ENCODE measurements at places on chromosomes 3 and 15.

- DNase-seq, result no peak
Measured at GRCh38 chr15:40940296-40940801, 11.2 kb downstream of the DLL4 start.

DNA sequence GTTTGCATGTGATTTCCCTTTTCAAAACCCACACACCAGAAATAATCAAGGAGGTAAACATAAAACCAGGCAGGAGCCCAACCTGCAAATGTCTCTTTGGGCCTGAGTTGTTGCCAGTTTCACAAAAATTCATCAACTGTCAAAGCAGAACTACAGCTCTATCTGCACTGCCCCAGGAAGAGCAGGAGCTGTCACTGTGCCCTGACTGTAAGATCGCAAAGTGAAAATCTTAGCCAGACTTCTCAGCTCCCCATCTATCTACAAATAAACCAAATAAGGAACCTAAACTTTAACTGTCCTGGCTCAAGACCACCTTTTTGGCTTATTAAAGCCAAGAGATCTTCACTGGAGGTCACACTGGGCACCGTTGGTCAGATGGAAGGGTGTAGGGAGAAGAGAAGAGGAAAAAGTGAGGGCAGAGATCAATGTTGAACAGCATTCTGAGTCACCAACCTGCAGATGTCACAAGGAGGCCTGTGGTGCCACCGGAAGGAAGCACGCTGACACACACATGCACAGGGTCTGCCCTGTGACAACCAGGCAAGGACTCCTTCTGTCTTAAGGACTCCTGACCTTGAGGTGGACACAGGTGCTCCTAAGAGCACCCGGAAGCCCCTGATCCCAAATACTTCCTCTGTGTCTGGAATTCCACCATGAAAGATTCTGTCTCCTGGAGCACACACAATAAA, 58.7 kb downstream of the RPN1 start:
- DNase-seq, result no peak

- DNase-seq, result no peak
Measured at GRCh38 chr3:150760431-150761200, 2.4 kb downstream of the SIAH2 start.

DNA sequence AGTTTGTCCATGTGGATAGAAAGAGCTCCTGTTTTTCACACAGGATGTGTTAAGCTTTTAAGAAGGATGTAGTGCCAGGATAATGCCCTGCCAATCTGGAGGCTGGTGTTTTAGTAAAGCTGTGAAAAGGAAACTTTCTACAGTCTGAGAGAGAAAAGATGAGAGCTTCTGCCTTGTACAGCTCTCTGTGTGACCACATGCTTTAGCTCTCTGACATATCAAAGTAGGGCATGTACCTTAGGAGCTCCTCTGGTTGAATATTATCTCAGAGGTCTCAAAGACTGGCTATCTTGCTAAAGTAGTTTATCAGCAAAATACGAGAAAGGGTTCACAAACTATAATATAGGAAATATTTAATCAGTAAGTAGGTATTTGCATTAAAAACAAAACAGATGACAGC, 30.4 kb downstream of the CDIN1 start:
- no peak for DNase-seq

- DNase-seq, result no peak
Measured at GRCh38 chr3:88150371-88150770, 612 bp downstream of the C3orf38 start.

DNA sequence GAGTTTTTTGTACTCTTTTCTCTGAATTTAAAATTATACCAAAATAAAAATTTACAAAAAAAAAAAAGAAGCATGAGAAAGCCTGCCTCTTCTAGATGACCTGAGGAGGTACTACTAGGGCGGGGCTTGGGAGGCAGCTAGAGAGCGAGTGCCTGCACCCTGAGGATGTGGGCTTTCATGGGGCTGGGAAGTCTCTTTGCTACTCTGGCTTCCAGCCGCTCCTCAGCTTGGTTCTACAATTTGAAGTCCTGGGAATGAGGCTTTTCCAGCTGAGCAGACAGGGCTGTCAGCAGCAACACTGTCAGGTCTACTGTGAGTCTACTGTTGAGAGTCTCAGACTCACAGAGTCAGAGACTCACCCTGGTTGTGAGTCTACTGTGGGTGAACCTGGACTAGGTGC, 8.2 kb upstream of the PSTPIP1 start:
- no peak for DNase-seq

DNA sequence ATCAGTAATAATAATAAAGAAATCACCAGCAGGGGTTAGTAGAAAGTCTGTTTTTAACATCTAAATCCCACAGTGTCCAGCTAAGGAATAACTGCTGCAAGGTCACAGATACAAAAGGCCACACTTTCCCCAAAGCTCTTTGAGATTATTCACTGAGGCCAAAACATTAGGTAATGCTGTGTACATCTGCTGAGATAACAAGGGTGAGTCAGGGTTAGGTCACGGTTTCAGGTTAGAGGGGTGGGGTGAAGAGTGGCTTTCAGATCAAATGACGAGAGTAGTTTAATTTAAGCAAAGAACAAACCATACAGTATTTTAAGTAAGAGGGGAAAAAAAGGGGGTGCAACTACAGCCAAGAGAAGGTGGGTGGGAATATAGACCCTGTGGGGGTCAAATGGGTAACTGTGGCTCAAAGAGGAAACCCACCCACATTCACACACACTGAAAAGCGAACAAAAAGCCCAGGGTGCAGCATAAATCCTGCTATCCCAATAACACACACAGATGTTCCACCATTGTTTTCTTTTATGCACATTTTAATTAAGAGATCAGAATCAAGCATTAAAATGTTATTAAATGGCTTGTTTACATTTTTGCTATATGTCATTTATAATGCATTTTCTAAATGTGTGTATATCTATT, 412.9 kb downstream of the TIGIT start:
- no peak for DNase-seq

DNA sequence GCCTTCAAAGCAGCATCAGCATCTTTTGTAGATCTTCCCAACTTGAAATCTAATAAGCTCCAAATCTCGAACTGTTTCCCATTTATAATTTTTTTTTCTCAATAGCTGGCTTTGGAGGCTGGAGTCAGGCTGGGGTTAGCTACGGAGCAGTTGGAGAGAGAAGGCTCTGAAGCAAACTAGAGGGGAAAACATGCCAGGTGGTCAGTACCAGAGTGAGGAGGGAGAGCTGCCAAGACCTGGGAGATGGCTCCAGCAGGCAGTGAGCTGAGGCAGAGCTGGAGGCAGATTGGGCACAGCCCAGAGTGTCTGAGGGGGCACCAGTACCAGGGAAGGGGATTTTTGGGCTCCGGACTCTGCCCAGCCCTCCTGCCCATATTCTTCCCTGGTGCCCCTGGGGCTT, 311.2 kb downstream of the RPLP1 start:
- DNase-seq, result no peak

GRCh38 chr3:12458901-12459300, 25.4 kb upstream of the TSEN2 start:
- no peak for DNase-seq

GRCh38 chr15:66161108-66161507, 92.4 kb downstream of the MEGF11 start:
- DNase-seq, result no peak

DNA sequence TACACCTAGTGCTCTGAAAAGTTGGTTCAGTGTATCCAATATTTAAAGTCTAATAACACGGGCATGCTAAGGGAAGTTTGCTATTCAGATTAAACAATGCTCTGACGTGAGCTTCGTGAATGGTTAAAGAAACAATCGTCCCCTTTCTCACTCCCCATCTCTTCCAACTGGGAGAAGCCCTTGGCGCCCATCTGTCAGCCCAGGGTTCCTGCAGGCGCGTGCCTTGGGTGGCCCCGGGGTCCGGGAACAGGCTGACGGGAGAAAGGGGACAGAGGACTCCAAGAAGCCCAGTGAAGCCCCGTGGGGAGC, 413 bp downstream of the SEC22C start:
- no peak for DNase-seq

DNA sequence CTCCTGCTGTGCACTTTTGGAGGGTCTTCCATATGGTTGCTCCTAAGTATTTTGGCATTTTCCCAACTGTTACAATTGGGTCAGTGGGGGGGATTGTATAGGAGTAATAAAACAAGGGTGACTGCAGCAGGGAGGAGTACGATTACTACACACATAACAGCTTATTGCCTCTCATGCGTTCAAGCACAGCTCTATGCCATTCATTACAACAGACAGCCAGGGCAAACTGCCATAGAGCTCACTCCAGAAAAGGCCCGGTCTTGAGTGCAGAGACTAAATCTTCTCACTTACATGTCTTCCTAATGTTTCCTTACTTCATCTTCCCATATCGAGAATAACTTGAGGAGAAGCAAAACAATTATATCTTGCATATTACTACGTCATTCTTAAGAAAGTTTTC, 1.4 kb upstream of the CHMP2B start:
- DNase-seq, result no peak

- DNase-seq, result no peak
Measured at GRCh38 chr3:10322352-10322710, 1.4 kb upstream of the SEC13 start.

DNA sequence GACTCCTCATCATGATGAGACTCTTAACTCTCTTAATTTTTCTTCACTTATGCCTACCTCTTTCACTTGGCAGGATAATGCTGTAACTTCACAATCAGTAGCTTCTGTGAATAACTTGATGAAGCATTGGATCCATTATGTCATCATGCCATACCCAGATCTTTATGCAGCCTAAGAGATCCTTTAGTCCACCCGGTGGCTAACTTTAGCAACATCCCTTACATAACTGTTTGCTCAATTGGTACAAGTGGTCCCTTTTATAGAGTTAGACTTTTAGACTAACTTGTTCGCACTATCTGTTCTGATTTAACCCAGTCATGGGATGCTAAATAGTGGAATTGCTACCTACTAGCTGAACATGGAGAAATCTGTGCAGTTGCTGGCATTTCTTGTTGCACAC, 184.5 kb downstream of the USP13 start:
- DNase-seq, result no peak

DNA sequence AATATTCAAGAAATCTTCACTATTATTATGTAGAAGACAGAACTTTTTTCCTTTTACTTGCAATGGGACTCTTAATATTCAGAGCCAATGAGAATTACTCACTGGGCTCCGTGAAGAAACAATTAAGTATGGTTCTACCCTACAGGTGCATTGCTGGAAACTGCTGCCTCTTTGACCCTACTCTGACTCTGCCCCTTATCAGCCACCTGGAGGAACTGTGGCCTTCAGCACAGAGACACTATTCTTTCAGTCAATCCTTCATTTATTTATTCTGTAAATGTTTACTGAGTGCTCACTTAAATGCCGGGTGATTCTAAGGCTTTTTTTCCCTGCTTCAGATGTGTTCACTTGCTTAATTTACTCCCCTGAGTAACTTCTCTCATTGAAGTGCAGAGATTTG, 163.2 kb downstream of the SYNPR start:
- no peak for DNase-seq

DNA sequence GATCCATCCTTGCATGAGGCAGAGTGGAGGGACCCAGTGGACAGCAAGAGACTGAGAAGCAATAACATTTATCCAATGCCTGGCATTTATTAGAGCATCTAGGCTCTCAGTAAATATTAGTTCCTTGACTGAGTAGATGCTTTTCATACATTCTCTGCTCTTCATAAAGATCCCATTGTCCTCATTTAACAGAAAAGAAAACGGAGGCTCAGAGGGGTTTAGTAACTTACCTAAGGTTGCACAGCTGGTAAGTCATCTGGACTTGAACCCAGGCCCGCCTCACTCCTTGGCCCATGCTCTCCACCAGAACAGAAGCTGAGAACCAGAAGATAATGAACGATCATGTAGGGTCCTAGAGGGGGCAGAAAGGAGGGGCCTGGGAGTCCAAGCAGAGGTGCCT, 52.2 kb upstream of the SEC22A start:
- DNase-seq, result no peak

- no peak for DNase-seq
Measured at GRCh38 chr3:168249550-168250414, 154.1 kb upstream of the GOLIM4 start.

DNA sequence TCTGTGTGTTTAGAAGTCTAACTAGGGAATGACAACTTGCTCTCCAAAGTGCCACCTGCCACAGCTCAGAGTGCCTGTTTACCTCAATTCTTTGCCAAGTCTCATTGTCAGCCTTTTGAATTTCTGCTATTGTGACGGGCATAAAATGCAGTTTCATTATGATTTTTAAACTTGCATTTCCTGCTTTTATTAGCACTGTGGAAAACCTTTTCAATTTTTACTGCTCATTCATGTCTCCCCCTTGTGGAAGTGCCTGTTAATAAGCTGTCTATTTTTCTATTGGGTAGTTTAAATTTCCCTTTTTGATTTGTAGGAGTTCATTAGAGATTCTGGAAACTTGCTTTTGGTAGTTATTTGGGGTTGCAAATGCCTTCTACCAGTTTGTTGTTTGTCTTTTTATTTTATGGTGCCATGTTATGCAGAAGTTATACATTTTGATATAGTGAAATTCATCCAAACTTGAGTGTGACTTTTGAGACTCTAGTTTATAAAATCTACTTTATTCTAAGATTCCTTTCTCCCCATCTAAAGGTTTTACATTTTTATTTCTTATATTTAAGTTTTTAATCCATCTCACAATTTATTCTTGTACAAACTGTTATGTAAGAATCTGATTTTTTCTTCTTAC, 53.9 kb upstream of the FRMD4B start:
- DNase-seq, result no peak

DNA sequence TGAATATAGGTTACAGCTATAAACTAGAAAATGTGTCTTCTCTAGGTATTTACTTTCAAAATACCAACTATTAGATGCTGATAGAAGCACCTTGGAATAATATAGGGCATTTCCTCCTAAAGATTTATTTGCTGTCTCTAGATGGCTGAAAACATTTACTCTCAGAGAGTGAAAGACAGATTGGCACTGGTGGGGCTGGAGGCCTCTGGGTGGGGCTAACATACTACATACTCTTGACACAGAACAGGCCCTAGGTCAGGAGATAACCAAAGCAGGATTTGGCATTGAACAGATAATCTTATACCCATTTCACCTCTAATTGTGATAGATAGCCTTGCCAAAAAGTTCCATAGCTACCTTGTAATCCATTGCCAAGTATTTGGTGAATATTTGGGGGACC, 253.3 kb upstream of the TBC1D5 start:
- no peak for DNase-seq

- DNase-seq, result no peak
Measured at GRCh38 chr3:188578576-188579363, 424.8 kb downstream of the LPP start.

GRCh38 chr3:10485380-10485779, 20.0 kb downstream of the ATP2B2 start:
- no peak for DNase-seq

DNA sequence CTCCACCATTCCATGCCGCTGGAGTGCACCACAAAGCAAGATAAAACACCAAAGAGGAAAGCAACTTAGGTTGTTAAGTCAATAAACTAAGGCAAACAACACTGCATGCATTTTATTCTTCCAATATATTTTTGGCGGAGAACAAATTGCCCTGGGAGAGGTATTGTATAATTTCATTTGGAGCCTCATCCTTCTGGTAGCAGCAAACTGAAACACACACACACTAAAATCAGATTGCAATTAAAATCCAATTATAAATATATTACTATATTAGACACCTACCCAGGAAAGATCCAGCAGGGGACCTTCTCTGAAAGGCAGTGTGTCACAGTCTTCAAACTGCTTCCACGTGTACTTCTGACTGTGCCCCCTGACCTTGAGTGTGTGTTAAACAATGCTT, 102.3 kb downstream of the RORA start:
- no peak for DNase-seq

Data from stimulated activated CD8-positive, alpha-beta memory T cell treated with anti-CD3 and anti-CD28 coated beads, Interleukin-4, amount 100 ng/mL, for 4 hours (primary cell).